ENCODE measurements at places on chromosomes 1 and 21.

DNA sequence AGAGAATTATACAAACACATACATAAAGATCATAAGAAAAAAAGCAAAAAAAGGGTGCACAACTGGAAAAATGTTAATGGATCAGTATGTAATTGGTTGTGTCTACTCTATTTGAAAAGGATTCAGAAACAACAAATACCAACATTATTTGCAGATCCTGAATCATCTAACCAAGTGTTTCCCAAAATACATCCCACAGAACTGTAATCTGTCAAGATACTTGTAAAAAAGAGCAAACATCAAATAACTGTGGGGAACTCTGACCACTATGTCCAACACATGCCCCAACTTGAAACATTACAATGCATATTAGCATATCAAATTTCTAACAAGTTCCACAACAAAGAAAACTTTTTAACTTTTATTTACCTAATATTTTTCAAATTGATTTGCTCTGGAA lies 22.6 kb downstream of the ANKRD13C start:
- no peak for DNase-seq

DNA sequence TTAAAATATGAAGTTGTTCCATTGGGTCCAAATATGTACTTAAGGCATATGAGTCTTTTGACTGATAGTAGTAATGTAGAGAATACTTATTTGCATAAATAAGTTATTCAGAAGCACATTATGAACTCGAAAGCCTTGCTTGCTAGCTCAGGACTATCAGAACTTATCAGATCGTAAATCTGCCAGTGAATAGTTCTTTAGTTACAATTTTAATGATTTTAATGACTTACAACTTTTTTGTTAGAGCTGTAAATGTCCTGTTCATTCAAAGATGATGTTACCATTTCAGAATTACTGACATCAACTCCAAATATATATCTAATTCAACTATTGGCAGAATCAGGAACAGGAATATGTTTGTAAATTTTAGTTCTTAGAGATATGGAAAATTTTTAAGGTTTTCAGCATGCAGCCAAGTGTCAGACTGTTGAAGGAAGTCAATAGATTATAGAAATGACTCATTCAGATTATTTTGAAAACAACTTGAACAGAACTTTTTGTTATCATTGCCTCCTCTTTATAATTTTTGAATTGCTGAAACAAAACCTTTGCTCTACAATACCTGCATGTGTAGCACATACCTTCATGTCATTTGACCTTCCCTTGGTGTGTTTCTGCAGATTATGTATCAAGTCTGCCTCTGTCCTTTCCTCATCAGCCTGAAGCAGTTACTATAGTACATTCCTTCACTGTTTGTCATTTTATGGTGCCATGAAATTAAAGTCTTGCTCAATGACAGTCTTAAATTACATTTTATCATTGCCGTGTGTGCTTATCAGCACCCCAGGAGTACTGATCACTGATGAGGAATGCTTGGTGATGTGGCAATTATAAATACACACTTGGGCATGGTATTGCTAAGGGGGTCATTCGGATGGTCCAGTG lies 44.9 kb downstream of the LRRC8D start:
- DNase-seq = no peak

- DNase-seq = no peak
Measured at GRCh38 chr1:200889571-200889970, 5.1 kb upstream of the INAVA start.

DNA sequence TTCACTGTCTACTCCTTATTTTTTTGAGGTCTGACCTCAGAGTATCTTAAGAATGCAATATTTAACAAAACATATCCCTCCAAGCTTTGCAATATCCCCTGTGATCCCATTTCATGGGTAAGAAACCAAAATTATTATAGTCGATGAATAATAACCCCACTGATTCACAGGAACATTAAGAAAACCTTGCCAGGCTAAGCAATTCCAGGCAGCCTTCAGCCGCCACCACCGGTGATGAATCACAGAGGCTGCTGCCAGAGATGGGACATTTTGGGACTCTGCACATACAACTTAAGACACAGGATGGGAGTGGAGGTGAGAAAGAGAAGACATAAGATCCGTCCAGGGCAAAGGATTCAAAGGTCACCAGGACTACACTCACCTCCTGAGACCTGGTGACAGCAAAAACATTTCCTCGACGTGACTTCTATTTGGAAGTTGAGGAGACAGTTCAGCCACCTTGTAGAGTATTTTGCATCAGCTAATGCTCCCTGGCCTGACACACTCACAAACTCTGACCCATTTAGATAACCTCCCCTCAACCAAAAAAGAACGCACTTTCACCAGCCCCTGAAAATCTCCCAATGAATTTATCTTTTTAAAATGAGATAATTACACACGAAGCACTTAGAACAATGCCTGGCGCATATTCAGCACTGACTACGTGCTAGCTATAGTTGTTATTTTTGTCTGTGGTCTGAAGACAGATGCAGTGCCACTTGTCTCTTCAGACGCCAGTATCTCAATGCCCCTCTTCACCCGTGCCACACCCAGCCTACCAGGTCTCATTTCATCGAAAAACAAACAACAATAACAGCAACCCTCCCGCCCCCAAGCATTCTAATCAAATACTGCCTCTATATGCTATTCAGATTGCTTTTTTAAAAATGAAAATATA lies 17.8 kb upstream of the OVAAL start:
- no peak for DNase-seq

- no peak for DNase-seq
Measured at GRCh38 chr1:108010581-108010980, 45.6 kb upstream of the VAV3 start.

- DNase-seq = no peak
Measured at GRCh38 chr1:48829446-48829845, 52.8 kb upstream of the BEND5 start.

- DNase-seq = no peak
Measured at GRCh38 chr1:231632119-231632518, 5.5 kb downstream of the DISC1 start.

DNA sequence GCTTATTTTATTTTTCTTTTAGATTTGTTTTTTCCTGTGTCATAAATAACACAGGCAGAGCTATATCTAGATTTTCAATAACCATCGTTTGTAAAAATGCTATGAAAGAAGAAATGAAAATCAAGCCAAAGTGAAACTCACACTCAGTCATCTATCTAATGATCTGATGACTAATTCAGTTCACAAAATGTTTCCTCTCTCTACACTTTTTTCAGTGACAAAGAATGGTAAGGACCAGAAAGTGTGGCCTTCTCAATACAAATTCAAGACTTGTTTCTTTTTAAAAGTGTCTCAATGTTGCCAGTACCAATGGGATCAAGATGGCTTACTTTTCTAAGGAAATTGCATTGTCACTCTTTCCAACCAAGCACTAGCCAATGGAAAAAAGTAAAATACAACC lies 282.8 kb upstream of the PKN2 start:
- DNase-seq = no peak

DNA sequence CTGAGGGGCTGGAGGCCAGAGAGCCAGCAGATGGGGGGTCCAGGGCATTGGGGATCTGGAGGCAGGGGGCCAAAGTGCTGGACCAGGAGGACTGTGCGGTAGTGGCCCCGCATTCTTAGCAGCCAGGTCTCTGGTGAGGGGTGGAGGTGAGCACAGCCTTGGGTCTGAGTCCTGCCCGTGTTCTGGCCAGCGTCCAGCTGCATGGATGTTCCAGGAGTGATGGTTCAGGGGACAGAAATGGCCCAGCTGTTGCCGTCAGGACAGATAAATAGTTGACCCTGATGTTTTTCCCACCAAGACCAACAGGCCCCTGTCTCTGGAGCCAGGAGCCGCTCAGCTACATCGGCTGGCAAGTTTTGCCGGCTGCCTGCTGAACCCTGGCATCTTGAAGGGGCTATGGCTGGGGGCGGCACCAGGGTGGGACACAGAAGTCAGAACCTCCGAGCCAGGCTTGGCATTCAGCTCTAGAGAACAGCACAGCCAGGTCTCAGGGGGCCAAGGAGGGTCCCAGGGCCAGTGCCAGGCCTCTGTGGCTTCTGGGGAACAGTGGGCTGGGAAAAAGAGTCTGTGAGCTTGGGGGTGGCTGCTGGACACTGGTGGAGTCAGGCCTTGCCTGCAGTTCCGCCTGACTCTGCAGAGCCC lies 19.4 kb upstream of the TTC34 start:
- DNase-seq = no peak

GRCh38 chr1:12594966-12595756 lies 22.8 kb downstream of the DHRS3 start:
- no peak for DNase-seq

DNA sequence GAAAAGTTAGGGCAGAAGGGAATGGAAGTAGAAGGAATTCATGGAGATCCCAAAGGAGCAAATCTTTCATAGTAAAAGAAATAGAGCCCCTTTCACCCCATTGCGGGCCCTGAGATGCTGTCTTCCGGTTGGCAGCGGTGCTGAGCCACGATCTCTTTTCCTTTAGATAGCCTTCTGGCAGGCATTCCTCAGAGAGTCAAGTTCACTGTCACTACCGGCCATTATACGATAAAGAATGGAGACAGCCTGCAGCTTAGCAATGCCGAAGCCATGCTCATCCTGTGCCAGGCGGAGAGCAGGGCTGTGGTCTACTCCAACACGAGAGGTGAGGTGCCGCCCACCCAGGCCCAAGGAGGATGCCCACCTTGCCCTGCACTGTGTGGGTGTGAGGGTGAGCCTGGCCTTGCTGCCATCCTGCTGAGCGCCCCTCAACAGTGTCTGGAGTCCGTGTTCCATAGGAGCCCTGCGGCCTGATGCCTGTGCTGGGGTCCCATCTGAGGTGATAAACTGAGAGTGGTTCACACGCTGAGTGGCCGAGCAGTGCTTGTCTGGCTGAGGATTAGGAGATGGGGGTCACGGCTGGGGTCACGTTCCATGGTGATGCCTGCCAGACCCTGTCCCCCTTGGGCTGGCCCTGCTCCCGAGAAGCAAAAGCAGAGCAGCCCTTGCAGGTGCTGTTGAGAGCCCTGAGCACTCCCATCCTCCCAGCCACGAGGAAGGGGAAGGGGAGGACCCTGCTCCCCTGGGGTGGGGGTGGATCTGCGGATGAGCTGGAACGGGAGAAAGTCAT lies 20.4 kb upstream of the PWP2 start:
- no peak for DNase-seq

Measured in central memory CD4-positive, alpha-beta T cell (primary cell).